NB4 (cell line): ENCODE measurements at places on chromosomes 2 and 18.
A peak's percentile ranks its signal among the peaks of the same experiment; 100 is the strongest.

GRCh38 chr18:35193316-35193715, 47.5 kb upstream of the ZNF397 start:
- no peak for DNase-seq

DNA sequence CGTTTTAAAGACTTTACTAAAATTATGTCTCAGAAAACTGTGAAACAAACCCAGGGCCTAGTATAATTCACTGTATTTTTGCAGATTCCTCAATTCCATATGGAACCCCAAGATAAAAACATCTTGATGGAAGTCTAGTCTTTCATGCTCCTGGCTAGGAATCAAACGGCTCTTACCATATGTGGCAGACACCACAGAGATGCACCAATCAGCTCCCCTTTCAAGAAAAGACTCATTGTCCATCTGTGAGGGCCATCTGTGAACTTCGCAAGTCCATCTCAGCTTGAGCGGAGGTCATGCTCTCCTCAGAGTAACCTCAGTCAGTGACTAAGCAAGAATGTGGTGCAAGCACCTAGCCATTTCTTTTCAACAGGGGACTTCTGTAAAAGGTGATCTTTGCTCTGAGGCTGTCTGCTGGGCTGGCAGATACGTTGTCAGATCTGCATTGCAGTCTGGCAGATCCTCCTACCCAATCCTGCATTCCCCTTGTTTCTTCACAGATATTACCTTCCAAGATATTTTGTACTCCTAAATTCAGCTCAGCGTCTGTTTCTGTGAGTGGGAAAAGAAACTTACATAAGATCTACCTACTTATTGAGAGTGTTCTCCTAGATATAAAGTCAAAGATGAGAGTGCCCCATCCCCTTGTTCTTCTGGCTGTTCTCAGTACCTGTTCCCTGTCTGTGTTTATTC, 419.3 kb downstream of the SPAG16 start:
- no peak for DNase-seq

DNA sequence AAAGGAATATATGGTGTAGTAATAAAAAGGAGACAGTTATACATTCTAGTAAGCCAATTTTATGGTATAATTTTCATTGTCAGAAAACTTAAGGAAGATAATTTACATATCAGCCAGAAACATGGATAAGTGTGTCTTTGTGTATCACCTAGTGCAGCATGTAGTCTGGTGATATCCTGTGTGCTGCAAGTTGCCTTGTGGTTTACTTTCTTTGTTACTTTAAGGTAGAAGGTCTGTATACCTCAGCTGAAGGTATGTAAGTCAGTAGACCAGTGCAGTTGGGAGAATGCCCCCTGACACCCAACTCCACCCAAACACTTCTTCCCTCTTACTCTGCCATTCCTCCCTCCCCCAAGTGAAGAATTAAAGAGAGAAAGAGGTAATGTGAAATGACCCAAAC, 11.0 kb downstream of the GORASP2 start:
- DNase-seq: no peak

DNA sequence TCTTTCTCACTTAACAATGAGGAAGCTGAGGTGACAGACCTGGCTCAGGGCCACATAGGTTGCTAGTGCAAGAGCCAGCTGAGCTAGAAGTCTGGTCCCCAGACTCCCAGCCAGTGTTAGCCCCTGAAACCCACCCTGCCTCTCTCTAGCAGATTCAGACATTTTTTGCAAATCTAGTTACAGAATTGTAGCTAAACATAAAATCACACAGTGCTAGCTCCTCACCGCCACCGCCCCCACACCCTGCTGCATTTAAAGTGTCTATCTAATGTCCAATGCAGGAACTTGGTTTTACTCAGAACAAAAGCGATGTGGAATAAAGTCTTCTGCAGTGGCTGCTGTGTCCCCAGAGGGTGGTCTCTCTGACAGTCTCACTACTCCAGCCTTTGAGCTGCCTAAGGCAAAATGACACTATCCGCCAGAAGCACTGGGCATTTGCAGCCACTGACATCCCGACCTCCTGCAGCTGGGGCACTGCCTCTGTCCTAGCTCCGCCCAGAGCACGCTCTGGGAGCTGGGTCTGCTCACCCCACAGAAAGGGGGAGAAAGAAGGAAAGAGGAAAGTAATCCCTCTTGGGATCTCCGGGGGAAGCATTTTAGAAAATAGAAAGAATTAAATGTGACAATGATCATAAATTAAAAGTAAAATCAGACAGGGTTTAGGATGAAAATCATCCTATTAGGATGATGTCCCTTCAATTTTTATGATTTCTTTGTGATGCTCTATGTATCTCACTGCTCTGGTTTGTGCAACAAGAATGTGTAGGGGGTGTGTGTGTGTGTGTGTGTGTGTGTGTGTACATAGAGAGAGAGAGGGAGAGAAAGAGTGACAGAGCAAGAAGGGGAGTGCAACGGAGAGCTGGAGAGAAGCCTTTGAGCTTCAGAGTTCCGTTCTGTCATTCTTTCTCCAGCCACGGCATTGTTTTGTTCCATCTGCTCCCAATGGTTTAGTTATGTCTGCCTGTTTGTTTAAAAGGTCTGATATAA, 50.5 kb upstream of the ST8SIA3 start:
- no peak for DNase-seq

GRCh38 chr2:52904355-52904891, 863.2 kb upstream of the CHAC2 start:
- no peak for DNase-seq

GRCh38 chr2:134372611-134373131, 118.8 kb downstream of the MGAT5 start:
- no peak for DNase-seq

DNA sequence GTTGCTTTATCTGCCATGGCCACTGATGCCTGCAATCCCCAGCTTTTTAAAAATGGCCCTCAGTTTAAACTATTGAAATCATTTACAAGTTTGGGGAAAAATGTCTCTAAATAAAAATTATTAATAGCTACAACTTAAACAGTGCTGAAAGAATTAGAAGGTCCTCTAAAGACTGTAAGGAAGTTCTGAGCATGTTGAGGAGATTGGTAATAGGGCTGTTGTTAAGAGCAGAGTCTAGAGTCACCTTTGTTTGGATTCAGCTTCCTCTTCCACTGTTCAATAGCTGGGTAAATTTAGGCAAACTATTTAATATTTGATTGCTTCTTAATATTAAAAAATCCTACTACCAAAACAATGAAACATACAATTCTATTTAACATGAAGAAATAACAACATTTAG, 1127.1 kb upstream of the DDX18 start:
- no peak for DNase-seq

GRCh38 chr2:167733747-167734146, 513.6 kb downstream of the STK39 start:
- no peak for DNase-seq

DNA sequence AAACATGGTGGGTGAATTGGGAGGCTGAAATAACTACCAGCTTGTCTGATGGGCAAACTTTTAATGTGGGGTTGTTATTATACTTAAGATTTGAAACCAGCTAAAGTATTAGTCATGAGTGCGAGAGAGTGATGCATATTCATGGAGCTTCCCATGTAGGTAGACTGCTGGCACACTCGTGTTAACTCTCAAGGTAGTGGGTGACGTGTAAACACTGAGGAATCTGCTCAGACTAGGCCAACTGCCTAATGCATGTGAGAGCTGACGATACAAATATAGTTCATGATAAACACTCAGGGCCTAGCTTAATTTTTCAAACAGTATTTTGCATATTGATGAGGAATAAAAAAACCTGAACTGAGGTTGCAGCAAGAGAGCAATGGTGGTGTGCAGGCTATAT, 1165.7 kb upstream of the PIK3C3 start:
- no peak for DNase-seq

DNA sequence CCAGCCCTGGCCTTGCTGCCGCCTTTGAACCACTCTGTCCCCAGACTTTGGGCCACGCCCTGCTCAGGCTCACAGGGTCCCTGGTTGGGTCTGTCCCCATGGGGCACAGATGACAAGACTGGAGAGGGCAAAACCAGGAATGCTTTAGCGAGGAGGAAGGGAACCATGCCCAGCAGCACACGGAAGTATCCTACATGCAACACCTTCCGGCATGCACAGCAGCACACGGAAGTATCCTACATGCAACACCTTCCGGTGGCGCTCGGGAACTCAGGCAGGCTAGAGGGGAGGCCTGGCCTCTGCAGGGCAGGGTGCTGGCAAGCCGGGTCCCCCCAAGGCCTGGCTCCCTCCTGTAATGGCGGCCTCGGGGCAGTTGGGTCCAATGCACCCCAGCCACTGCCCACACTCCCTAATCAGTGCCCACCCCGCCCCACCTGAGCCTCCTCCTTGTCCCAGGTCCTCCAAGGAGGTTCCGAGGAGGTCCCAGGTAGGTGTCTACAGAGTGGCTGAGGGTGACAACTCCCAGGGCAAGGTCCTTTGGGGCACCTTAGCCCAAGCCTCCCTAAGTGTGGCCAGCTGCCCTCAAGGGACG, 33.6 kb upstream of the SNED1 start:
- DNase-seq: peak; percentile 15

- DNase-seq: no peak
Observed at GRCh38 chr2:109654326-109655050, 40.3 kb downstream of the SOWAHC start.

GRCh38 chr2:40436093-40436475, 15.8 kb downstream of the SLC8A1 start:
- DNase-seq: no peak

GRCh38 chr2:104493698-104494097, 360.2 kb upstream of the POU3F3 start:
- no peak for DNase-seq

DNA sequence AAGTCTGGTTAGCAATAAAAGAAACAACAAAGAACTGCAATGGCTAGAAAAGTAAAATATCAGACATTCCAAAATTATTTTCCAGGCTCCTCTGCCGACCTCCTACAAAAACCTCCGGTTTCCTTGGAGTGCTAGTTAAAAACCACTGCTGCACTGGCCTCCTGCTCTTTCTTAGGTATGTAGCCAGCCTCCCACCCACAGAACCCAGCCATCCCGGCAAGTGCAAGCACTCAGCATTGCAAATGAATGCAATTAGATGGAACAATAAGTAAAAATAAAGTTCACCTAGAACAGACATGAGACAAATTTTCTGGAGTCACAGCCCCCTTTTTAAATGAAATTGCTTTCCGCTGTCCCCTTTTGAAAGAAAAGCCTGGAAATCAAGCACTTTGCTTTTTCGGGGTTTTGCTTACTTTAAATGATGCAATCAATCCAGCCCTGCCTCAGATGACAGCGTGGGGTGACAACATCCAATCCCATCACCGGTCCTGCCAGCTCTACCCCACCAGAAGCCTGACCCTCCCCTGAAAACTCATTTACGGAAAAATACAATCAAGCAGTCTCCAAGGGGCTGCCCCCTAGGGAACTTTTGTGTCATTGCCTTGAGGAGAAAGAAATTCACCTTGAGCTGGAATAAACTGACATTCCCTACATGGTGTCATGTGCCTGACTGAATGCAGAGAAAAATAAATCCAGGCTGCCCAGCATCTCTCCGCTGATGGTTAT, 199.8 kb downstream of the EPHA4 start:
- DNase-seq: no peak

GRCh38 chr2:61833971-61834370, 19.9 kb downstream of the FAM161A start:
- DNase-seq: no peak

GRCh38 chr2:121075006-121075551, 209.9 kb downstream of the TFCP2L1 start:
- peak; percentile 88 for DNase-seq

DNA sequence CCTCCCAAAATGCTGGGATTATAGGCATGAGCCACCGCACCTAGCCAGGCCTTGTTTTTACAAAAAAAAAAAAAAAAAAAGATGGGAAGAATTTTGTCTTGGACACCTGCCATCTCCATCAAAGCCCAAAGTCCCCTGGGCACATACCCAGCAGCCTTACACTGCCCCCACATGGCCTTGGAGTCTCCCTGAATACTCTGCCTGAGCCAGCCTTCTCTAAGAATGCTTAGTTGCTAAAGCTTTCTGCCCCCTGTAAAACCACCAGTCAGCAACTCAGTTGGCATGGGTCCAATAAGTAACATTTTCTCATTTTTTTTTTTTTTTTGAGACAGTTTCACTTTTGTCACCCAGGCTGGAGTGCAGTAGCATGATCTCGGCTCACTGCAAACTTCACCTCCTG, 40.6 kb downstream of the SPC25 start:
- peak; percentile 19 for DNase-seq

GRCh38 chr2:43889416-43889815, 50.6 kb downstream of the ABCG8 start:
- DNase-seq: no peak
